ENCODE measurements at places on chromosomes 4 and X. TPM values are rescaled to one million over a fixed set of nuclear protein-coding genes. Genes with fewer than 3 reads are reported as not detected.

Gene TMPRSS11D
- total RNA-seq: not detected

Gene TXK
- total RNA-seq: 128 TPM

Gene PI4K2B
- total RNA-seq: 32.3 TPM

Gene CITED1
- total RNA-seq: not detected

Gene TNIP2
- total RNA-seq: 46.8 TPM

Gene MAGEA12
- total RNA-seq: not detected

Gene CLDN22
- total RNA-seq: not detected

Gene TLR8
- total RNA-seq: 0.56 TPM

Gene KIT
- total RNA-seq: 0.23 TPM

Gene TEX13B
- not detected for total RNA-seq

Gene EIF4E
- total RNA-seq: 93.9 TPM

Gene TMPRSS11B
- total RNA-seq: not detected

- no peaks in the 10 kb centered on the region for H3K4me1 ChIP-seq
- no peak overlapping the region for H3K27ac ChIP-seq
- no peaks in the 10 kb centered on the region for H3K36me3 ChIP-seq
- H3K27me3 ChIP-seq: no peaks in the 10 kb centered on the region
- DNase-seq: no peak
- H3K4me3 ChIP-seq: no peak overlapping the region
These were observed 42.4 kb downstream of the TRAM1L1 start for GRCh38 chr4:117042962-117043361.

GRCh38 chr4:184345573-184345922 is 127.9 kb upstream of the ENPP6 start:
- no peak for DNase-seq
- H3K27ac ChIP-seq: no peak overlapping the region
- no peak overlapping the region for H3K4me3 ChIP-seq
- no peaks in the 10 kb centered on the region for H3K36me3 ChIP-seq
- no peaks in the 10 kb centered on the region for H3K4me1 ChIP-seq
- H3K27me3 ChIP-seq: no peaks in the 10 kb centered on the region

GRCh38 chr4:54675721-54676461 is 18.1 kb downstream of the KIT start:
- no peak overlapping the region for H3K27ac ChIP-seq
- H3K27me3 ChIP-seq: no peaks in the 10 kb centered on the region
- H3K36me3 ChIP-seq: no peaks in the 10 kb centered on the region
- no peak for DNase-seq
- H3K4me3 ChIP-seq: no peak overlapping the region

GRCh38 chr4:146098397-146098796 is 77.1 kb upstream of the LSM6 start:
- H3K4me1 ChIP-seq: no peaks in the 10 kb centered on the region
- H3K27me3 ChIP-seq: no peaks in the 10 kb centered on the region
- H3K4me3 ChIP-seq: no peak overlapping the region
- H3K27ac ChIP-seq: no peak overlapping the region
- DNase-seq: no peak

- no peaks in the 10 kb centered on the region for H3K4me1 ChIP-seq
- H3K27me3 ChIP-seq: no peaks in the 10 kb centered on the region
- H3K27ac ChIP-seq: no peak overlapping the region
- H3K36me3 ChIP-seq: no peaks in the 10 kb centered on the region
- no peak for DNase-seq
These were observed 25.6 kb upstream of the ABCB7 start for GRCh38 chrX:75181721-75182120.

DNA sequence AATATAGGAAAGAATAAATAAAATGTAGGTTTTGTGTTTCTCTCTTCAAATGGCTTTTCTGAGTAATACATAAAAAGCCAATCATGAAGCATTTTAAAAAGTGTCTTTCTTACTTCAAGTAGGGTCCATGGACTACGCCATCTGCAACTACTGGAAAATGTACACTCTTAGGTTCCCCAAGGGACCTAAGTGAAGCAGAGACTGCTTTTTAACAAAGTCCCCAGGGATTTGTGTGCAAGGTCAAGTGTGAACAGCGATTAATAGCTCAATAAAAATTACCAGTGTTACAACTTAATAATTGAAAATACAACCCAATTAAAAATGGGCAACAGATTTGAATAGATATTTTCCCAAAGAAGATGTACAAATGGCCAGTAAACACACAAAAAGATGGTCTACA is 84.9 kb downstream of the ARHGAP6 start:
- no peak overlapping the region for H3K27ac ChIP-seq
- DNase-seq: no peak
- no peaks in the 10 kb centered on the region for H3K4me1 ChIP-seq
- H3K4me3 ChIP-seq: no peak overlapping the region
- H3K36me3 ChIP-seq: no peaks in the 10 kb centered on the region
- H3K27me3 ChIP-seq: no peaks in the 10 kb centered on the region

GRCh38 chr4:17324386-17324830 is 187.5 kb downstream of the QDPR start:
- H3K27ac ChIP-seq: no peak overlapping the region
- peaks cover 6% of the 10 kb centered on the region for H3K4me1 ChIP-seq
- H3K27me3 ChIP-seq: no peaks in the 10 kb centered on the region
- DNase-seq: peak; percentile 25

DNA sequence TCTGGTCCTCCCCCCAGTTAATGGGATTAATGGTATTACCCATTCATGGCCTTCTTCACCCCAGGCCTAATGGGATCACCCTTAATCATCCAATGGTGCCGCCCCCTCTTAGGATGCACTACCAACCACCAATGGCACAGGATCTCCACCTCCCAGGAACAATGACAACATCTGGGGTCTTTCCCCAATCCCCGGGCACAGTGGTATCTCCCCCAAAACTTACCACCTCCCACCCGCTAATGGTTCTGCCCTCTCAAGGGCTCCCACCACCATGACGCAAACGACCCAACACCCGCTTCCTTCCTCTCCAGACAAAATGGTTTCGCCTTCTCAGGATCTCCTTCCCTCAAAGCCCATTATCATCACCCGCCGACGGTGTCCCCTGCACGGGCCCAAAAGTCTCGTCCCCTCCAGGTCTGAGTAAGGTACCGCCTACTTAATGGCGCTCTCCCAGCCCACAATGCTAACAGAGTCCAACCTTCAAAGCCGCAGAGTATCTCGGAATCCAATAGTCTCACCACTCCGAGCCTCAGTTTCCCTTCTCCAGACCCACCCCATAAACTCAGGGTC is 458 bp downstream of the GRIPAP1 start:
- H3K27ac ChIP-seq: peak overlapping the region; percentile 97
- no peak for DNase-seq
- peak overlapping the region; percentile 97 for H3K4me3 ChIP-seq
- peaks cover 10% of the 10 kb centered on the region for H3K4me1 ChIP-seq

DNA sequence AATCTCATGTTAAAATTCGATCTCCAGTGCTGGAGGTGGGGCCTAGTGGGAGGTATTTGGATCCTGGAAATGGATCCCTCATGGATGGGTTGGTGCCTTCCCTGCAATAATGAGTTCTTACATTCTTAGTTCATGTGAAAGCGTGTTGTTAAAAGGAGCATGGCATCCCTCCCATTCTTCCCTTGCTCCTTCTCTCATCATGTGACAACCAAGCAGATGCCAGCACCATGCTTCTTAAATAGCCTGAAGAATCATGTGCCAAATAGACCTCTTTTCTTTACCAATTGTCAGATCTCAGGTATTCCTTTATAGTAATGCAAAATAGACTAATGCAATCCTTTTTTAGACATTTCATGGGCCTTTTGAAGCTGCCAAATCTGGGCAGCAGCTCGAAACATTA is 29.0 kb upstream of the CLNK start:
- no peaks in the 10 kb centered on the region for H3K27me3 ChIP-seq
- no peaks in the 10 kb centered on the region for H3K4me1 ChIP-seq
- H3K4me3 ChIP-seq: no peak overlapping the region
- H3K36me3 ChIP-seq: no peaks in the 10 kb centered on the region
- H3K27ac ChIP-seq: no peak overlapping the region

GRCh38 chr4:67581913-67582312 is 23.4 kb downstream of the STAP1 start:
- no peaks in the 10 kb centered on the region for H3K36me3 ChIP-seq
- H3K4me3 ChIP-seq: peak overlapping the region; percentile 10
- H3K4me1 ChIP-seq: peaks cover 8% of the 10 kb centered on the region
- peak; percentile 22 for DNase-seq
- H3K27me3 ChIP-seq: no peaks in the 10 kb centered on the region

DNA sequence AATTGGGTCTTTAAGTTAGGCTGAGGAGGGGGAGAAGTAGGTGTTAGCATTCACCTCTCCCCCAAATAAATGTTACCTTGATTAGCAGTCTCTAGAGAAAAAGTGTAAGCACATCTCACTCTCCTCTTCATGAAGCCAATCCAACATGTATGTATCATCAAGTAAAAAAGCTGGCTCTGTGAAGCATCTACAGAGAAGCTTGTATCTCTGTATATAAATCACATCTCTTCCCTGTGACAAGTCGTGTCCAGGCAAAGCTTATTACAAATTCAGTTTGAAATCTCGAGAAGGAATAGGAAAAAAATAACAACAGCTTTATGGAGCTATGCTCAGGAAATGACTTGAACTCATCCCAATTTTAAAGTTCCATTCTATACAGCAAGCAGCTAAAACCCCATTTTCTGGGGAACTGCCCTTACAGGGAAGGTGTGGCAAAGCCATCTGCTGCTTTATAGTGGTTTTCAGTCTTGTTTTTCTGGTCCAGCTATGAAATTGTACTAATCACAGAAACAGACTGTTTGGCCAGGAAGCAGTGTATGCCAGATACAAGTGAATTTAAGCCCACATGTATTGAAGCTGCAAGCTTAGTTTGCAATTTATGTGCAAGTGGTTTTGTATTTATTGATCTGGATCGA is 313.3 kb upstream of the NOCT start:
- no peak overlapping the region for H3K4me3 ChIP-seq
- H3K27me3 ChIP-seq: no peaks in the 10 kb centered on the region
- no peaks in the 10 kb centered on the region for H3K4me1 ChIP-seq

DNA sequence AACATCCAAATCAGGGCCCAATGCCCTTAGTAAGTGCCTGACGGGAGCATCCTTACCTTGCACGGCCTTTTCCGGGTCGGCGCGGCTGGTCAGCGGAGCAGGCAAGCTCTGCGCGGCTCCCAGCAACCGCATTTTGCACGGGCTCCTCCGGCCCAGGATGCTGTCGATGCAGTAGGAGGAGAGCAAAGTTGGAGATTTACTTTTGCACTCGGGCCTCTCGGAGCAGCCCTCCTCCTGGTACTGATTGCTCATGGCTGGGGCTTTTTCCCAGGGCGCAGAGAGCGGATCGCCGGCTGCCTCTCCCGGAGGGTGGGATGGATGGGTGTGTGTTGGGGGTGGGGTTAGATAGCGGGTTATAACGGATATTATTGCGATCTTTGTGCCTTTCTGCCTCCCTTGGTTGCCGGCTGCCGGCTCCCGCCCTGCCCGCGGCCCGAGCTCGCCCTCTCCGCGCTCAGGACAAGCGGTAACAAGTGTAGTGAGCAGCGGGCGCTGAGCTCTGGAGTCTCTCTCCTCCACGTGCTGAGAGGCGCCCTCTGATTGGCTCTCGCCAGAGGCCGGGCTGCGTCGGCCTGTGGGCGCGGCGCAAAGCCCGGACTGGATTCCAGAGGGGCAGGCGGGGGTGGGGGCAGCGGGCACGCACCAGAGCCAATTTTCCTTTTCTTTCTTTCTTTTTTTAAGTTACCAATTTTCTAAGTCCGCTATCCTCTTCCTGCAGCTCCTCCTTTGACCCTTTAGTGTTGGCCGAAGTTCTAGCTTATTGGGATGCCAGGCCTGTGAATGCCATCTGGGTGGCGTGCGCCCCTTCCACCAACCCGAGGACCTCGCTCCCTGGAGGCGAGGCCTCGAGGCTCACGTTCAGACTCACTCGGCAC is at the start of gene ARX:
Gene ARX (minus strand): TSS at position 480 of the 875 bp plus-strand sequence. CDS start 228 bp downstream, at position 252.
- H3K4me3 ChIP-seq: no peak within 1 kb of the TSS
- no peak within 1 kb of the TSS for H3K27ac ChIP-seq
- H3K36me3 ChIP-seq: no peaks in the 10 kb centered on the region
- H3K27me3 ChIP-seq: peaks cover 3% of the 10 kb centered on the region

GRCh38 chr4:87270144-87270543 is 49.7 kb upstream of the KLHL8 start:
- H3K27ac ChIP-seq: no peak overlapping the region
- no peaks in the 10 kb centered on the region for H3K4me1 ChIP-seq
- H3K27me3 ChIP-seq: peaks cover 3% of the 10 kb centered on the region

GRCh38 chrX:131301155-131301554 is 12.0 kb upstream of the IGSF1 start:
- no peaks in the 10 kb centered on the region for H3K27me3 ChIP-seq
- H3K4me1 ChIP-seq: no peaks in the 10 kb centered on the region
- DNase-seq: no peak
- H3K4me3 ChIP-seq: no peak overlapping the region
- H3K27ac ChIP-seq: no peak overlapping the region

All from naive thymus-derived CD4-positive, alpha-beta T cell (primary cell).